ENCODE measurements at places on chromosomes 1 and 21. TPM values are rescaled to one million over a fixed set of nuclear protein-coding genes. Genes with fewer than 3 reads are reported as not detected.

The FMN2 gene
- 3.3 TPM for total RNA-seq

The ZNF683 gene
- 0.59 TPM for total RNA-seq

The FCRL4 gene
- total RNA-seq, result under 0.01 TPM

The LYPD8 gene
- not detected for total RNA-seq

The CRNN gene
- total RNA-seq, result 0.66 TPM

The HENMT1 gene
- 5.2 TPM for total RNA-seq

The POU3F1 gene
- not detected for total RNA-seq

The WDR77 gene
- 30.2 TPM for total RNA-seq

The ATP5PO gene
- 170 TPM for total RNA-seq

The GJA9 gene
- not detected for total RNA-seq

All from breast epithelium (tissue), 4 donors.